ENCODE measurements at places on chromosomes 5 and 9. TPM values are rescaled to one million over a fixed set of nuclear protein-coding genes. Genes with fewer than 3 reads are reported as not detected.

DNA sequence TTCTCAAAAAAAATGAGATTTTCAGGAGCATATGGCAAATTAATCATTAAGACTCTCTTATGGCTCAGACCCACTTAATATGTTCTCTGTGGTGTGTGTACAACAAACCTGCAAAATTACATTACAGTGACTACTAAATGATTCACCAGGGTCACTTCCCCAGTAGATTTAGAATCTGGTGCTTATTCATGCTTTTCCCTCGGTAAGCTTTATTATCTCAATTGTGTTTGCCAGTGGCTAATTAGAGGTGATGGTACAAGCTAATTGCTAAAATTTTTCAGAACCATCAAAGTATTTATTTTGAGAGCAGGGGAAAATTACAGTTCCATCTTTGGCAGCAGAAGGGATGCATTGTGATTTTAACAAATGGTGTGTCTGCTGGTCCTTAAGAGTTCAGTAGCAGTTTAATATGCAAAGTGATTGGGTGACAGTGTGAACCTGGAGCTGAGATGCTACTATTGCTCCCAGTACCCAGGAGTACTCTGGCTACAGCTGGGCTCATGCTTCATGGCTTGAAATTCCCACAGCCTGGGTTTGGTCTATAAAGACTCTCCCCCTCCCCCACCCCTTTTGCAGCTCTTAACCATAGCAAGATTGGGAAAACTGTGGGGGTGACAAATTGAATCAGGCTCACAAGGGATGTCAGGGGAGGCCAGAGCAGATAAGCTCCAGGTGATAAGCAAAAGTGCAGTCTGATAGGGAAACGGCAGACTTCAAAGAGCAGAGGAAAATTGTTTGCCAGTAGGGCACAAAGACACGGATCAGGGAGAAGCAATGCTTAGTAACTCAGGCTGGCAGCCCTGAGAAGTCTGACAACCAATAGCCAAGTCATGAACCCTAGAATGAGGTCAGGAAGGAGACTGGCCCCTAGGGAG is 92.8 kb upstream of the RAD23B start:
- DNase-seq = no peak

- DNase-seq = no peak
Observed at GRCh38 chr9:127546125-127546832, 65.8 kb upstream of the STXBP1 start.

GRCh38 chr5:169945831-169946261 is 34.4 kb downstream of the INSYN2B start:
- peak; percentile 26 for DNase-seq

DNA sequence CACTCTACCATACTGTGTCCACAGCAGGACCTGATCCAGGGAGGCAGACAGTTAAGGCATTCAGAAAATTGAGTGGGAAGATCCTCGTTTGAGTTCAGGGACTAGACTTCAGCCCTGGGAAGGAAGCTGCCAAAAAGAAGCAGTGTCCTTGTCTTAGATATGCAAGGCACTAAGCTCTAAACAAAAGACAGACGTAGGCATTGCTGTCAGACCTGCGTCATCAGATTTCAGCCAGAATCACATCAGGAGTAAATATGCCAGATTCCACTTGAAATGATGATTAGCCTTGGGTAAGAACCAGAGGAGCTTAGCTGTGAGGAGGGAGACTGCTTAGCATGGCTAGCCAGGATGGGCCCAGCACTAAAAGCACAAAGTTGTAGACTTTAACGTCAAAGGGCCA is 56.7 kb downstream of the MAMDC2 start:
- DNase-seq = peak; percentile 42

DNA sequence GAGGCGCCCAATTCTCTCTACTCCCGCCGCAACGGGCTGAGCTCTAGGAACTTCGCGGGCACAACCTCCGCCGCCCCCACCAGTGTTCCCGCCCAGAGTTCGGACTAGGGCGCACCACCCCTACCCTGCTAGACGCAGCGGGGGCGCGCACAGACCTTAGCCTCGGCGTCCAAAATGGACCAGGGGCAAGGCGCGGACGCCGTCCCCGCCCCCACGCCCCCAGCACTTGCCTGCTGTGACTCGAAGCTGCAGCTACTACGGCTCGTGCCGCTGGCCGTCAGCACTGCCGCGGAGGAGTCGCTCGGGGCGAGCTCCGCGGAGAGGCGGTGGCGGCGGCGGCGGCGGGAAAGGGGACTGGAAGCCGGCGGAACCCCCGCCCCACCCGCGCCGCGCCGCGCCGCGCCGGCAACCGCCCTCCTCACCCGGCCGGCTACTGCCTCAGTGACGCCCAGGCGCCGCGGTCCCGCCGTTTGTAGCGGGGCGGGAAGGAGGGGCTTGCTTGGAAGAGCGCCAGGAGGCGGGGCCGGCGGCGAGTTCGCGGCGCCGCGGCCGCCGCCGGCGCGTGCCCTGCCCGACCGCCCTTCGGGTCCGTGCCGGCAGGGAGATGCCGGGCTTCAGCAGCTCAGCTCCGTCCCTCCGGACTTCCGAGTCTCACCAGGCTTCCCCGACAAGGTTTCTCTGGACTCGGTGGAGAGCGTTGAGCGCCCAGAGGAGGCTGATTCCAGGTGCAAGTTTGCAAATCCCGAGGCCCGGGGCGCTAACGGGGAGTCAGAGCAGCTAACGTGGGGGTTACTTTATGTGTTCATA is 4.5 kb downstream of the ELAVL2 start:
- DNase-seq = peak; percentile 24

STRBP gene
- 16.7 TPM for total RNA-seq

FAM221B gene
- not detected for total RNA-seq

DMXL1 gene
- total RNA-seq = 79.8 TPM

DNA sequence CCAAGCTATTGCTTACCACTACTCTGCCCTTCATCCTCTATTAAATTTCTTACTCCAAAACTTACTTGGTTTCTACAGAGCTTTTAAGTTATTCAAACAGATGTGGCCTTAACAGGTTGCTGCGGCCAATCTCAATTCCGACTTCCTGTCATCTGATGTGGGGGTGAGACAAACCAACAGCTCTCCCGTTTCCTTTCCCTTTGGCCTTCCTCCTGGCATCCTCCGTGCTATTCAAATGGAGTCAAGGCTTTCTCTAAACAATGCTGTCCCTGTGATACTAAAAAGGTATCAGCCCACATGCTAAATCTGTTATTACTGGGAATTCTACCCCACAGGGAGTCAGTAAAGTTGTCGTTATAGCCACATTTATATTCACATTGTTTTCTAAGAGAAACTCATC is 11.8 kb downstream of the RBM18 start:
- DNase-seq = no peak

AQP3 gene
- 1.7 TPM for total RNA-seq

DNA sequence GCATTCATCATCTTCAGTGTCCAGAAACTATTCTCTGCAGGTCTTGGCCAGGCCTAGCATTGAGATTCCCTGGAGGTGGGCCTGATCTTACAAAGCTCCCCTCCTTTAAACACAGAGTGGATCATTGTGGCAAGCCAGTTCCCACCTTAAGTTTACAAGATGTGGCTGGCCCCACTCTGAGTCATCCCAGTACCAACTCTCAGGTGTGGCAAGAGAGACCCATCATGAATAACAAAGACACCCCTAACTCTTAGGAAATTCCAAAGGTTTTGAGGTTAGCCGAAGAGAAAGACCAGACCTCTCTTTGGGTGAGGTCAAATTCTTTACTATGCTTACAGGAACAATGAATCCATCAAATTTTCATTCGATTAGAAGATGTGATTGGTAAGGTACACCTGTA is 78.2 kb downstream of the RFK start:
- no peak for DNase-seq

BARHL1 gene
- total RNA-seq = not detected

GRCh38 chr9:79360387-79361347 is 211.1 kb upstream of the TLE4 start:
- DNase-seq = no peak
